SK-N-DZ (cell line): ENCODE measurements at places on chromosomes 1 and 21.

GRCh38 chr1:113226148-113226547, 153.2 kb downstream of the LRIG2 start:
- DNase-seq = no peak

- no peak for DNase-seq
Measured at GRCh38 chr1:112778137-112778536, 63.0 kb upstream of the PPM1J start.

GRCh38 chr21:44800971-44801467, 601 bp downstream of the UBE2G2 start:
- DNase-seq = peak; percentile 17

DNA sequence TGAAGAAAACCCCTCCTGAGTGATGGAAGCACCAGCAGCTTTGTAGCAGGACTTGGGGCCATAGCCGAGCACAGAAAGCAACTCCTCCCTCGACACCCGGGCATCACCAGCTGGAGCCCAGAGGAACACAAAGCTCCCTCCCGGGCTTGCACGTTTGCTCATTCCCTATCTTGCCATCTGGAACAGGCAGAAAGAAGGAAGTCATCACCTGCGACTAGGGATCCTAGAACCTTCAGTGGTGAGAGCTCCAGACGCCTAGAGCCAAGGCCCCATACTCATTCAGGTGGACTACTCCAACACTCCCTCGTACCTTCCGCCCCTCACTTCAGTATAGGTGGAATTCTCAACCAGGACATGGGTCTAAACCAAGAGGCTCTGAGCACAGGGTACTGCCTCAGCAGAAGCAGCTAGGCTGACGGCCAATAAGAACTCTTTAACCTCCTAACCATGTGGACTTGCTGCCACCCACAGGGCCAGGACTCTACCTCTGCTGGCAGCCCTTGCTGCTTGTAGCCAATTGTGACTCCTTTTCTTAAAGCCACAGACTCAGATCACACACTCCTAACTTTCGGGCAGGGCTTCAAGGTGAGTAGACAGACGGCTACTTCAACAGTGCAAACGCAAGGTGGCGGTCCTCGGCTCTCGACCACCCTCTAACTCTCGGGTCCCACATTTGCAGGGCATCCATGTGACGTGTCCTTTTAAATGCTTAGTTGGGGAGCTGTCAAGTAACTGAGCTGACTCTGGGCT, 65.4 kb downstream of the NPHP4 start:
- no peak for DNase-seq

GRCh38 chr1:86872086-86872485, 41.8 kb downstream of the SELENOF start:
- DNase-seq = no peak

- DNase-seq = no peak
Measured at GRCh38 chr1:206498685-206499084, 8.6 kb upstream of the RASSF5 start.
